ENCODE measurements at places on chromosomes 2 and 18.

- DNase-seq: no peak
These were observed 22.6 kb upstream of the FAM117B start for GRCh38 chr2:202612145-202612544.

DNA sequence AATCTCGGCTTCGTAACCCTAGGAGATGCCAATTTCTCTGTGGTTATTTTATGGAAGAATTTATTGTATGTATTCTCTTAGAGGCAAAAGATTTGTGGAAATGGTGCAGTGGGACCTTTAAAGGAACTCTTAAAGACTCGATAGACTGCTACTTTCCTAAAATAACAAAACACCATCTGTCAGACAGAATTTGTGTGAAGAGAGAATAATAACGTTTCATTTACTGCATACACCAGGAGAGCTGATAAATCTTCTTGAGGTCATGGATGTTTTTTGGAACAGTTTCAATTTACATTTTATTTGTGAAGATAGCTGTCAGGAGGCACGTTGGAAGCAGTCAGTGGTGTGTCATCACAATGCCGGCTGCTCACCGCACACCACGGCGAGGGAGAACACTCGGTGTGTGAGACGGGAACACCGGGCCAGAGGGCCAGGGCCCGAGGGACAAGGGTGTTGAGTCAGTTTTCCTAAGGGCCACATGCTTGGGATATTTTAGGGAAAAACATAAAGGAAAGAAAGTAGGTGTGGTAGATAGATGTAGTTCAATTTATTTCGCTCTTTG lies 1681.0 kb upstream of the DDX18 start:
- DNase-seq: peak; percentile 27

GRCh38 chr2:39851651-39852110 lies 72.6 kb upstream of the THUMPD2 start:
- peak; percentile 76 for DNase-seq

GRCh38 chr18:3037423-3037915 lies 24.5 kb upstream of the LPIN2 start:
- DNase-seq: no peak

DNA sequence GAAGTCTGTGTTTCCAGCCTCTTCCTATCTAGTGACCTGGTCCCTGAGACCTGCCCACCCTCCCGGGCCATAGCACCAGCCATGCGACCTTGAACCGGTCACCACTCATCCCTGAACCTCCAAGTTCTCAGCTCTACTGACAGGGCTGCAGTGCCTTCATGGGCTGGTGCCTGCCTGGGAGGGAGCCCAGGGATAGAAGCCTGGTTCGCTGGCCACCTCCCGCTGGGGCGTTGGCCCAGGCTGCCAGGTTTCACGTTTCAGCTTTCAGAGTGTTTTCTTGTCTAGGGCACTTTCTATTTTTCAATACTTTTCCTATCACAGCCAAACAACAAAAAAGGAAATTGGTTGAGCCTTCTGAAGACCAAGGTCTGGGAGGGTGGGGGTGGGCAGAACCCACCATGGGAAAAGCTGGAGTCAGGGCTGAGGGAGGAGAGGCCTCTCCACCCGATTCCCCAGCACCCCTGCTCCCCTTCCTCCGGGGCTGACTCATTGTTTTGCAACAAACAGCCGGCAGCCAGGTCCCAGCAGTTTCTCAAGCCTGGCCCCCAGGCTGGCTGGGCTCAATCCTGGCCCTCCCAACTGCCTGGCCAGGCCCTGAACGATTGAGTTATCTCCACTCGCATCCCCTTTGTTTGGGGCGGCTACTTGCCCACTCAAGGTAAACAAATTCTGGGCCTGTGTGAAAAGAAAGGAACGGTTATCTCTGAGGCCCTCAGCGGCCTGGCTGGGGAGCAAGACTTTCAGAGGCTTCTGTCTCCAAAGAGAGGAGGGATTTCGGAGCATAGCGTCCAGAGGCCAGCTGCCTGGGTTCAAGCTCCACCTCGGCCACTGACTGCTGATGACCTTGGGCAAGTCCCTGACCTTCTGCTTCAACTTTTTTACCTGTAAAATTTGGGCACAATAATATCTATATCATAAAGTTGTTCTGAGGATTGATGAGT lies 47.5 kb downstream of the ZFP36L2 start:
- DNase-seq: peak; percentile 77

GRCh38 chr2:178882666-178883440 lies 75.6 kb upstream of the TTN start:
- peak; percentile 43 for DNase-seq

GRCh38 chr2:41169744-41170143 lies 717.9 kb upstream of the SLC8A1 start:
- no peak for DNase-seq

- no peak for DNase-seq
These were observed 55.6 kb downstream of the TGFA start for GRCh38 chr2:70498054-70498453.

DNA sequence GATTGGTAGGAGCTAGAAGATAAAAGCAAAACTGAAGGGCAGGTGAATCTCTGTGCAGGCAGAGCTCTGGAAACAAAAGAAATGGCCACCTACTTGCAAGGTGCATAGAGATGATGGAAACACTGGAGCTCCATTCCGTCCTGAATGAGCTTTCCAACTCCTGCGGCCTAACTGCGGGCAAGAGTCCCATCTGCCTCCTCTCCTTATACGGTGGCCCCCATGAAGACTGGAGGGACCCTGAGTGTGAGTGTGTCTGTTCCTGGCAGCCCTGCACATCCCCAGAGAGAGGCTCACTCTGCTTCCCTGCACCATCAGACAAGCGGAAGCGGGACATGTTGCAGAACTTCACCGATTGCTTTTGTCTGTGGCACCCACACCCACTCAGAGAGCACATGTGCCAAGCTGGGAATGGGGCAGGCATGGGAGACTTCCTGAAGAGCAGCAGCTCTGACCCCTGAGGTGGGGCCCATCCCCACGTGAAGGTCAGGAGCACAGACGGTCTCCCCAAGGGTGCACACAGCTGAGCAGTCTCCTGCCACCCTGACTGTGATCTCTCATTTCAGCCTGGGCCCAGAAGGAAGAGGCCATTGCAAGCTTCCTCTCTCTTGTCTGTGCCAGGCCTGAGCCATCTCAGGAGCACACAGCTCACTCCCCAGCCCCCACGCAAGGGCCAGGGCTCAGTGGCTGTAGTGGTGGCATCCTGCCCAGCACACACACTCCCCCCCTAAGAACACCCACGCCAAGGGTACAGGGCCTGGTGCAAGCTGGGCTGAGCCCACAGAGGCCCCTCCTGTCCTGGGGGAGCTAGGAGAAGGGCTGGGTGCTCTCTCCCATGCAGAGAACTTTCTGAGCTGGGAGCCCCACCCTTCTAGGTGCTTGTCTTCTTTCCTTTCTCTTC lies 75.3 kb downstream of the STPG4 start:
- DNase-seq: no peak

DNA sequence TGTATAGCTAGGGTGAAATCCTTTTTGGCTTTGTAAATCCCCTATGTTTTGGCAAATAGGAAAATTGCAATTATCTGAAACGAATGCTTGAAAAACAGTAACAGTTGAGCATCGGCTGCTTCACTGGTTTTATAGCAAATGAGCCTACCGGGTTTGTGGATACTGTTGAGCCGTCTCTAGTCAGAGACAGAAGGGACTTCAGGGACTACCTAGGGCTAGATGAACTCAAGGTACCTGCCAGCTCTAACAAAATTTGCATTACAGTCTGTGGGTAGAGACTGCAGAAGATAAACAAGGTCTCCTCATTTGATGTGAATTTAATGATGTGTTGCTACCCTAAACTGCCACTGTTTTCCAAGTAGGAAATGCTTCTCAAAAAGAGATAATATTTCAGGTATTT lies 101.1 kb downstream of the EML6 start:
- DNase-seq: no peak

DNA sequence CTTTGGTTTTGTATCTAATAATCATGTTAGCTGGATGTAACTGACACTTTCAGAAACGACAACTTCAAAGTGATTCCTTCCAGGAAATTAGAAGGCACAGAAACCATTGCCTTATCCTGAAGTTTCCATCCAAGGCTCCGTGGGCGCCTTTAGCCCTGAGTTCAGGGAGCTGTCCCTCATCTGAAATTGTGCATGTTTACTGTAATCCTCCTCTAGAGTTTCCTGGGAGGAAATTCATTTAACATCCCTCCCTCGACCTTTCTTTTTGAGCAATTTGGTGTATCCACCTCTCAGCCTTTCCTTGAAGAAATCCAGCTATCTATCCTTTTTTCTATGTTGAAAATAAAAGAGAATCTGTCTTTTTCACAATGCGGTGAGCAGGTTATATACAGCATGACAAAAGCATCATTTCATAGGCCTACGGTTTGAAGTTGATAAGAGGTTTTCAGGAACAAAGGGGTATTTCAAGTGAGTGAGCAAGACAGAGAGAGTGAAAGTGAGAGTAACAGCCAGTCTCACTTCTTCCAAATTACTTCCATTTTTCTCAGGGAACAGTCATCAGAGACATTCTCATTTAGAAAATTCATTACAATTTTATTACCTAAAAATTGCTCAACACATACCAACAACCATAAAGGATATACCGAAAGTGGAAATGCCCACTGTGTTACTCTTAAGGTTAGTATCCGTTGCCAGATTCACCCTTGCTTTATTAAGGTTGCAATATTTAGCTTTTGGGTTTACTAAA lies 167.3 kb downstream of the MREG start:
- DNase-seq: no peak

DNA sequence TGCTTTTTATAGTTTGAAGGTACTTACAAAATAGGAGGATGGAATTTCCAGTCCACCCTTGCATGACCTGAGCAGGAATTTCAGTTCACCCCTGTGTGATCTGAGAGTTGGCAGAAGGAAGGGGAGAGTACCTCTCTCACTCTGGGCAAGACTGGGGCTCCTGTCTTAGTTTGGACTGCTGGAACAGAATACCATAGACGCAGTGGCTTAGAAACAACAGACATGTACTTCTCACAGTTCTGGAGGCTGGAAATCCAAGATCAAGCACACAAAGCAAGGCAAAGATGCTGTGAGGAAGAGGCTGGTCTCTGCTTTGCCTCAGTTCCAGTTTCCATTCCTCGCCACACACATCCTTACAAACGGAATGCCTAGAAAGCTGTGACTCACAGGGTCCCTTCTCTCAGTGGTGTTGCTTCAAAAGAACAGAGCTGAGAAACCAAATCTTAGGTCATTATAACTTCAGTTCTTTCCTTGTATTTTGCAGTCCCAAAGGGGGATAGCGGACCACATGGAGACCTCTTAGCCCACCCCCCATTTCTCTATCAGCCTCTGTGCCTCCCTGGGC lies 108.8 kb upstream of the HAAO start:
- DNase-seq: no peak

- DNase-seq: peak; percentile 75
These were observed 59.3 kb downstream of the EMILIN2 start for GRCh38 chr18:2905854-2906703.

GRCh38 chr18:25974630-25975077 lies 115.8 kb downstream of the SS18 start:
- DNase-seq: no peak

GRCh38 chr2:225865468-225865867 lies 466.0 kb downstream of the NYAP2 start:
- DNase-seq: no peak

DNA sequence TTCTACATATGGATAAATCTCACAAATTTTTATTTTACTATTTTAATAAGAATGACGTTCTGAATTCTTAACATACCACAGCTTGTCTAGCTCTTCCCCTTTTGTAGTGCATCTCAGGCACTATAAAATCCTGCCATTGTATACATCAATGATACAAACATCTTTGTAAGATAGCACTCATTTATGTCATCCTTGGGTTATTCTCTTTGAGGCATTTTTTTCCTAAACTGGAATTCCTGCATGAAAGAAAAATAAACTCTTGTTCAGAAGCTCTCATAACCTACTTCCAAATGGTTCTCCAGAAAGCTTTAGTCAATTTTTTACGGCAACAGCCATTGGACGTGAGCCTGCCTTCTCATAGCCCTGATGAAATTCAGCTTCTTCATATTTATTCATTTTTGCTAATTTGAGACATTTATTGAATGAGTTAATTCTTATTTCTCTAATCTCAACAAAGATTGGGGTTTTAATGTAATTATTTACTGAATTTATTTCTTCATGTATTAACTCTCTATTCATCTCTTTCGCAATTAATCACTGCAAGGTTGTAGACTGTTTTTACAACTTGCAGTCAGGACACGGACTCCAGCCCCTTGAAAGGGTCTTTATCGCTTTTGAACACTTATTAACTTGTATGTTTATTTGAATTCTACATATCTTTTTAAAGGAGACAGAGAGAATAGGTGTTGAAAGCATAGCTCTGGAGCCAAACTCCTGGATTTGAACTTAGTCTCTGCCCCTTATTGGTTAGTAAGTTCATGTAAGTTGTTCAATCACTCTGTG lies 57.6 kb upstream of the PARD3B start:
- no peak for DNase-seq

GRCh38 chr2:111624411-111625156 lies 259.4 kb downstream of the ANAPC1 start:
- no peak for DNase-seq

DNA sequence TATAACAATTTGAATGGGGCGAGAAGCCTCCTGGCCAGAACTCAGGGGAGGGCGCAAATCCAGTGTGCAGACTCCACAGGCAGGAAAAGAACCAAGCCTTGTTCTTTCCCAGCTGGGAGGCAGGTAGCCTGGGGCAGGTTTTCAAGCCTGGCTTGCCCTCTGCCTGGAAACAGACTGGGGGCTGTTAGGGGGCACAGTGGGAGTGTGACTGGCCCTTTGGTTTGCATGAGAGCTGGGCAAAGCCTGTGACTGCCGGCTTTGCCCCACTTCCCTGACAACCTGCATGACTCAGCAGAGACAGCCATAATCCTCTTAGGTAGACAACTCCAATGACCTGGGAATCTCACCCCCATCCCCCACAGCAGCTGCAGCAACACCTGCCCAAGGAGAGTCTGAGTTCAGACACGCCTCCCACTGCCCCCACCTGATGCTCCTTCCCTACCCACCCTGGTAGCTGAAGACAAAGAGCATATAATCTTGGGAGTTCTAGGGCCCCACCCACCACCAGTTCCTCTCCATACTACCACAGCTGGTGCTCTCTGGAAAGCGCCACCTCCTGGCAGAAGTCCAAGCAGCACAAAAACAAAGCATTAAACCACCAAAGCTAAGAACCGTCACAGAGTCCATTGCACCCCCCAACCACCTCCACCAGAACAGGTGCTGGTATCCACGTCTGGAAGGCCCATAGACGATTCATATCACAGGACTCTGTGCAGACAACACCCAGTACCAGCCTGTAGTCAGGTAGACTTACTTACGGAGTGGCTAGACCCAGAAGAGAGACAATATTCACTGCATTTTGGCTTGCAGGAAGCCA lies 402.5 kb downstream of the STK39 start:
- DNase-seq: no peak

- DNase-seq: no peak
These were observed 254.1 kb downstream of the IKZF2 start for GRCh38 chr2:212897296-212897695.

DNA sequence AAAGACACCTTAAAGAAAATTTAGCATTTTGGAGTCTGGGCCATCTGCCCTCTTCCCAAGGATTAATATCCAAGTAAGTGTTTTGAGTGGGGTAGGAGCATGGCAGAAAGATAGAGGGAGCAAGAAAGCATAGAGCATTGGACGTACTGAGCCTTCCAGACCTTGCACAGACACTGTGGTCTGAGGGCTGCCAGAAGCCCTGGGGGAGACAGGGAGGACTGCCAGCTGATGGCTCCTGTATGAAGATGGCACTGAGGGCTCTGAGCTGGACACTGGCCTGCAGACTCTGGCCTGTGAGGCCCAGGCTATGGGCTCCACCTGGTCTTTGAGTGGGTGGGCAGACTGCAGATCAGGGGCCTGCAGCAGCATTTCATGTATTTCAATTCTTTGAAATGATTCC lies 2.9 kb upstream of the PKDCC start:
- no peak for DNase-seq
